ENCODE measurements at places on chromosomes 3 and 15.

GRCh38 chr15:86411916-86412315, 332.2 kb downstream of the AGBL1 start:
- no peak for DNase-seq

DNA sequence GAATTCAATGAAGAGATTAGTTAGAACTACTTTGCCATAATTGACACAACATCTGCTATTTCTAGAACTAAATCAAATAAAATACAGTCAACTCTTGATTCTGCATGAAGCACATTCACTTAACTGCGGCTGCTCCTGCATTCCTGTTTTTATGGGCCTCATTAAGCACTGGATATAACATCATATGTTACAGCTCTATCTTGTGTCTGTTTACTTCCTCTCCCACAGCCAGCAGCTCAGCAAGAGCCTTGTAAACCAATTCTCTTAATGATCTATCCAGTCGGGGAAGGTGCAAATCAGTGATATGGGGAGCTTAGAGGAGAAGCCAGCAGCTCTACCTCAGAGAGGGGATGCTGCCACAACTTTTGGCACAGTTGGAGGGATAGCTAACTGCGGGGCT, 329.2 kb downstream of the ARRDC4 start:
- no peak for DNase-seq

GRCh38 chr3:153055217-153055616, 106.8 kb upstream of the RAP2B start:
- no peak for DNase-seq

- no peak for DNase-seq
Observed at GRCh38 chr3:10189557-10190354, 25.0 kb downstream of the IRAK2 start.

- no peak for DNase-seq
Observed at GRCh38 chr3:100775669-100776068, 66.4 kb downstream of the TFG start.

DNA sequence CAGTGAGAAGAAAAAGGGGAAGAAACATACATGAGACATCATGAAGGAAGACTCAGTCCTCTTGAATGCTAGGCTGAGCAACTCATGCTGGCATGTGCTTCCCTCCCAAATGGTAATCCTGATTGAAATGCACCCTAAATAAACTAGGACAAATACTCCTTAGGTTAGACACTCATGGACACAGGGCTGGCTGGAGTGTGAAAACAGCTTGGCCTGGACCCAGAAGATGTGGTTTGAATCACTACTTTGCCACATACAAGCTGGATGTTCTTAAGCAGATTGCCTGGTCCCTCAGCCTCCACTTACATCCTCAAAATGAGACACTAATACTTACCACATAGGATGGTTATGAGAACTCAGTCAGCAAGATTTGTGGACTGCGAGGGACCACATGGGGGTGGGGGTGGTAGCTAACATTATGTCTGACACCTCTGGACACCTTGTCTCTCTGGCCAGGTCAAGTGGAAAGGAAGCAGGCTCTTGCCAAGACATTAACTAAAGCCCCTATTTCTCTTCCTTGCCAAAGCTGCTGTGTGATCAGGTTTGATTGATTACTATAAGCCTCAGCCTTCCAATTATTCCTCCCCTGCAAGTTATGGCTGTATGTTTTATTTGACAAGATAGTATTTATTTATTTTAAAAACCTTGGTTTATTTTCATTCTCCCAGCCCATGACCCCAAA, 138.9 kb upstream of the SLC7A14 start:
- DNase-seq = peak; percentile 18

- DNase-seq = no peak
Observed at GRCh38 chr15:99826157-99826780, 93.0 kb upstream of the LYSMD4 start.

- DNase-seq = no peak
Observed at GRCh38 chr3:132550579-132551305, 46.3 kb upstream of the ACKR4 start.

DNA sequence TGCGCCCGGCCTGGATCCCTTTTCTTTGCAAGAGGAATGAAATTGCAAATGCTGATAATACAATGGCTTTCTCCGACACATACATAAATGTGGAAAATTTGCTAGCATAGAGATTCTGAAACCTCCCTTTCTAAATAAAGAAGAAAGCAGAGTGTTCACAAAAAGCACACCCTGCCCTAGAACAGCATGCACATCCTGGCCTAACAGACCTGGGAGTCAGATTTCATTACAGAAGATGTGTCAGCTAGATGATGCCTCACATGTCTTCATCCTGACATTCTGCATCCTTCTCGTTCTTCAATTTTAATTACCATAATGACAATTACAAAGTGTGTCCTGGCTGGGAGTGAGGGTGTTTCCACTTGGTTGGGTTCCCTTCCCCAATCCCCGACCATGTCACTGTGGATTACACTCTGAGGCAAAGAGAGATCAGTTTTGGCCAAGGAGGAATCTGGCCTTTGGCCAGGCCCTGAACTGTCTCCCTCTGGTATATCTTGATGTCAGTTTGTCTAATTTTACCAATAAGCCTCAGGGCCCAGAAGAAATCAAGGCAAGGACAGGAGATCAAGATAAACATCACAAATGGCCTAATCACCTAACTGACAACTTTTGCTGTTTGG, 104.9 kb upstream of the SPATA12 start:
- no peak for DNase-seq

DNA sequence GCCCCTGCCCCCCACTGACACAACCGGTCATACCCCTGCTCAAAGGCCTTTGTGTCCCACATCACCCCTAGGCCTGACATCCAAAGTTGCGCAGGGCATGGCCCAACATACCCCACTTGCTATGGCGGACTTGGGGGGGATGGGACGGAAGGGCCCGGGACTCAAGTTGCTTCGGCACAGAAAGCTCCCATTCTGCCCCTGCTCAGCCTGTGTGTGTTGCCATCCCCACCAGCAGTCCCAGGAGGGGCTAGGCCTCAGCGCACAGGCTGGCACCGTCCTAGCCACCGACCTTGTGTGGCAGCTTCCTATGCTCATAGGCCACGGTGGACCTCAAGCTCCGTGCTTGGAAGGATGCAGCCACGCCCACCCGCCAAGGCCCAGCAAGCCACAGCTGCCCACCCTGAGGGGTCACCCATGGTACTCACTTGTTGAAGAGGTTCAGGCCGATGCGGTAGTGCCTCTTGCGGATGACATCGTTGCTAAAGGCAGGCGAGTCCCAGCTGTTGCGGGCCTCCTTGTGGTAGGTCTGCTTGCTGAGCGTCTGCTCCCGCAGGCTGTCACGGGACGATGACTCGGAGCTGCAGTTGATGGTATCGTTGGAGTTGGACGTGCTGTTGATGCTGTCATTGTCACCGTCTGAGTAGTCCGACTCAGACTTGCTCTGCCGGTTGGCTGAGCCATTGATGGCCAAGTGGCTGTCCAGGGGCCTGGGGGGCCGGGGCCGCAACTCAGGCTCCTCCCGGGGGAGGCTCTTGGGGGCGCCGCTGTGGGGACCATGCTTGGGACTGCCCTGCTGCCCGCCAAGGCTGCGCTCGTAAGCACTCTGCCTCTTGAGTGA, 93.9 kb upstream of the RPL32 start:
- no peak for DNase-seq

- DNase-seq = no peak
Observed at GRCh38 chr15:72962054-72962702, 90.1 kb upstream of the NEO1 start.

- no peak for DNase-seq
Observed at GRCh38 chr3:169403855-169404519, 259.5 kb downstream of the MECOM start.

GRCh38 chr15:82792068-82792467, 13.8 kb downstream of the FSD2 start:
- DNase-seq = no peak

DNA sequence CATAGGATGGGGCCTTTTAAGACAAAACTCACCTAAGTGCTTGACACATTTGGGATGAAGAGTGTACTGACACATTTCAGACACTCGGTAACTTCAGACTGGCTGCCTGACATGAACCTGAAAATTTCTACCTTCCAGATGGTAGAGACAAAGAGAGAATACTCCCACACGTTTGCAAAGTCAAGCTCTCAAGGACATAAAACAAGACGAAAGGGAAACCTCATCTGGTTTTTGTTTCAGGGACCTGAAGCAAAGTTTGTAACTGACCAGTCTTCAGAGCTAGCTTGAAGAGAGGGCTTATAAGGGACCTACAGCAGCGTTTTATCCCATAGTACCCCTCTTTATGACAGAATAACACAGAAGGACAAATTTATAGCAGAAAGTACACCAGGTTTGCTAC, 41.9 kb downstream of the ZNF621 start:
- no peak for DNase-seq

- peak; percentile 26 for DNase-seq
Observed at GRCh38 chr3:10753964-10754363, 62.1 kb upstream of the SLC6A11 start.

DNA sequence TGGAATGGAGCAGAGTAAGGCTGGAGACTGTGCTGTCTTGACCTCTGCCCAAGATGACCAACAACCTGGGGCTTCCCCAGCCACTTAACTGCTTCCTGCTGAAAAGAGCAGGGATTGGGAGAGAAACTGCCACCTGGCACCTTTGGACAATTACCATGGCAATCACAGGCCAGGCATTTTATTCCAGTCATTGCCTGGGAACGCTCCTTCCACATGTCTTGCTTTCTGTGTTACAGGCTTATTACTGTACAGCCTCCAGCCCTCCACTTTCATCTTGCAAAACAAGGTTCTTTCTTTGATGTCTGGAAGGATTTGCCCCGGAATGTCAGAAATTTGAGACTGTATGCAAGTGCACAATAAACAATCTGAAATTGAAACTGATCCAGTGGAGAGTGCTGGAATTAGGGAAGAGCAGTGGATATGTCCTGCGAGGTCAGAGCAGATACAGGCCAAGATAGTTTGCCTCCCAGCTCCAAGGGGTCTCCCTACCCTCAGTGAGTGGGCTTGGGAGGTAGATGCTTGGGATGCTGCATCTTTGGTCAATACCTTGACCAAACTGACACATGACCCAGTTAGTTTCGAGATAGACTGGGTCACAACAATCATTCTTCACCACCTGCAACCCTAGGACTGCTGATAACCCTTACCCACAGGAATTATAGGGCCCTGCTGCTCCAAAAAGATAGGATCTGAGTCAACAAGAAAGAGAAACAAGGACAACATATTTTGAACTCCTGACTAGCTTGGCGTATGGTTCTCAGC, 2.7 kb downstream of the PPP1R14D start:
- peak; percentile 20 for DNase-seq

DNA sequence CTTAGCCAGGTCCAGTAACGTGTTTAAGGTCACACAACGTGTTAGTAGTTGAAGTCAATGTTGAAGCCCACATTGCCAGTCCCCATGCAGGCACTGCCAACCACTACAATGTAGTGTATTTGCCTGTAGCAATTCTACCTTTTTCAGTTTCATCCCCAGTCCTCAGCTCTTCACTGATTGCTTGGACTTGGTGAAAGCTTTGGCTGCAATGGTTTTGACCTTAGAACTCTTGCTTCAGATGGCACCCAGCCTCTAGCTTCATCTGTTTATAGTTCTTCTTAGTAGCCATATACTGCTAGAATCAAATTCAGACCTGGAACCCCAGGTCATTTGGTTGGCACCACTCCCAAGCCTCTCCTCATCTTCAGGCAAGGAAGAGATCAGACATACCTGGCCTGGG, 345.4 kb upstream of the SEMA6D start:
- no peak for DNase-seq

GRCh38 chr15:68730976-68731897, 89.5 kb downstream of the ANP32A start:
- DNase-seq = no peak

GRCh38 chr3:79604681-79605080, 163.1 kb downstream of the ROBO1 start:
- DNase-seq = peak; percentile 19

GRCh38 chr3:22908989-22909507, 294.1 kb upstream of the UBE2E2 start:
- DNase-seq = no peak

GRCh38 chr3:131329774-131330173, 51.8 kb upstream of the NUDT16 start:
- no peak for DNase-seq

DNA sequence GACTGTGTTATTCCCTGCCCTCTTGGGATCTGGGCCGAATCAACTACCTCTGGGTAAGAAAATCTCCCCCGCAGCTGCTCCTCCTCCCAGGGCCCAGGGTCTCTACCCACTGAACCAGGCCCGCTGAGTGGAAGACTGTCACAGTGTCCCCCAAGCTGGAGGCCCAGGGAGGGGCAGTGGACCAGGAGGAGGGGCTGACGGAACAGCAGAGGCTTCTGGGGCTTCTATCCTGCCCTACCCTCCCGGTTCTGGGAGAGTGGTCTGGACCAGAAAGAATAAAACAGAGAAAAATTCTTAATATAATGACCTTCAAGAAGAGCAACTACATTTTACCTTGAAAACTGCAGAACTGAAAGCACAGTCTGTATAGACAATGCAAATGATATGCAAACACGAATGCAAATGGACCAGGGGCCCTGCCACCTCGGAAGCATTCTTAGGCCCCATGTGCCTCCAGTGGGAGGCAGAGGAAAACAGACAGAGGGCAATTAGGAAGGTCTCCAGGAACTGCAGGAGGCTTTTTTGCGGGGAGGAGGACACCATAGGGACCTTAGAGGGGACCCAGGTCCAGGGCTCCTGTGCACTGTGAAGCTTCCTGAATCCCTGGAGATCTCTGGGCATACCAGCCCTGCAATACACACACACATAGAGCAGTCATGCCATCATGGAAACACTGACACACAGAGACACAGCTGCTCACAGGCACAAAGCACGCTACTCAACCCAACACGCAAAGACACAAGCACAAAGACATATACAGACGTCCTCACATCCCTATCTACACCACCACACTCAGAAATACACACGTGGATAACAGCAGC, 12.3 kb downstream of the MEGF11 start:
- no peak for DNase-seq

- DNase-seq = no peak
Observed at GRCh38 chr15:78063970-78064385, 13.5 kb downstream of the TBC1D2B start.

DNA sequence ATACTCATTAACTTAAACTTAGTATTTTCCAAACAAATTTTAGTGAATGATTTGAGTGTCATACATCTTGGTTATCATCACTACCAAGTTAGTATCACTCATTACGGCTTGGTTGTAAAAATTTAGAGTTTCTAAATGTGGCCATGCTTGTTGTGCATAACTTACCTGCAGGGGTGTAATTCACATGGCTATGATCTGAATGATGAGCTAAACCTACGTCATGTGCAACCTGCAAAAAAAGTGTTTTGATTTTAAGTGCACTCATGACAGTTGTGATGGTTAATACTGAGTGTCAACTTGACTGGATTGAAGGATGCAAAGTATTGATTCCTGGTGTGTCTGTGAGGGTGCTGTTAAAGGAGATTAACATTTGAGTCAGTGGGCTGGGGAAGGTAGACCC, 17.6 kb upstream of the CLDN16 start:
- DNase-seq = no peak

DNA sequence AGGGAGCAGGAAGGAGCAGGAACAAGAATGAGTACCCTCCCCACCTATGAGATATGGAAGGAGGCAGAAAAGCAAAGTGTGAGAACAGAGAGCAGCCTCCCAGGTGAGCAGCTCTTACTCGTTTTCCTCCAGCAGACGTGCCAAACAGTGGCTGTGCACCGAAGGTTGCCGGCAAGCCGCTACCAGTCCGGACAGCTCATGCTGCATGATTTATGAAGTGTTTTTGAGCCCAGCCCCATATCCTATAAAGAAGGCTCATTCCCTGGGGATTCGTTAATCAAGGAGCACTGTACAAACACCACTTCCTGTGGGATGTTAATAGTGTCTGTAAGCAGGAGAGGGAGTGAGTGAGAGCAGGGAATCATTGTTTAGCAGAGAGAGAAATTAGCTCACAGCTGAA, 118.3 kb upstream of the FOXB1 start:
- DNase-seq = peak; percentile 36

Data from kidney glomerular epithelial cell (primary cell).